Cerebellar nuclear complex (tissue), 1 donor: ENCODE measurements at places on chromosomes 1 and 21.

GRCh38 chr1:1397839-1398523 lies 1.2 kb downstream of the CCNL2 start:
- DNase-seq, result no peak

- no peak for DNase-seq
Measured at GRCh38 chr1:161728376-161729226, 7.3 kb downstream of the FCRLB start.

DNA sequence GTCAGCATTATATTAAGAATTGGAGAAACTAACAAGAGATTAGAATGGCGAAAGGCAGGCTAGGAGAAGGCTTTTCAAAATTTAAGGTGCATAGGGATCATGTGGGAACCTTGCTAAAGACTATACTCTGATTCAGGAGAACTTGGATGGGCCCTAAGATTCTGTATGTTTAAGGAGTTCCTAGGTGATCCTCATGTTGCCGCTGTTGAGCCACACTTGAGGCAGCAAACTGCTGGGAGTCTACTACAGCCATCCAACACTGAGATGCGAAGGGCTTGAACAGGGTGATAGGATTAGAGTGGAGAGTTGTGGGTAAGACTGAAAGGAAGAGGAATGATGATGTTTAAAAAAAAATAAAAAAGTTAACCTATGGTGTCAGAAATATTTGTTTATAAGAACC lies 1013.2 kb downstream of the MRPL39 start:
- DNase-seq, result no peak

DNA sequence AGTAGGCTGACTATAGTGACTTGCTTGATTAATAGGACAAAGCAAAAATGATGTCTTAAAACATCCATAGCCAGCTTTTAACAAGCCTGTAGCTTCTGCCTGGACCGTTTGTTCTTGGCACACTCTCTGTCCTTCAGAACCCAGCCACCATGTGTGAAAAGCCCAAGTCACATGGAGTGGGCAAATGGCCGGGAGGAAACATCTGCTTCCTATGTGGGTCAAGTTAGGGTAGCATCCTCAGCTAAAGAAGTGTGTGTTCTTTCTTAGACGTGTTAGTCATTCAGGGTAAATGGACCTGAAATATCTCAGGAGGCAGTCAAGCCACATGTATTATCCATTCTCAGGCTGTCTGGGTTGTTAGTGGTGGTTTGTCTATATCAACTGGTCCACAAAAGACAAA lies 23.4 kb downstream of the RD3 start:
- DNase-seq, result no peak

DNA sequence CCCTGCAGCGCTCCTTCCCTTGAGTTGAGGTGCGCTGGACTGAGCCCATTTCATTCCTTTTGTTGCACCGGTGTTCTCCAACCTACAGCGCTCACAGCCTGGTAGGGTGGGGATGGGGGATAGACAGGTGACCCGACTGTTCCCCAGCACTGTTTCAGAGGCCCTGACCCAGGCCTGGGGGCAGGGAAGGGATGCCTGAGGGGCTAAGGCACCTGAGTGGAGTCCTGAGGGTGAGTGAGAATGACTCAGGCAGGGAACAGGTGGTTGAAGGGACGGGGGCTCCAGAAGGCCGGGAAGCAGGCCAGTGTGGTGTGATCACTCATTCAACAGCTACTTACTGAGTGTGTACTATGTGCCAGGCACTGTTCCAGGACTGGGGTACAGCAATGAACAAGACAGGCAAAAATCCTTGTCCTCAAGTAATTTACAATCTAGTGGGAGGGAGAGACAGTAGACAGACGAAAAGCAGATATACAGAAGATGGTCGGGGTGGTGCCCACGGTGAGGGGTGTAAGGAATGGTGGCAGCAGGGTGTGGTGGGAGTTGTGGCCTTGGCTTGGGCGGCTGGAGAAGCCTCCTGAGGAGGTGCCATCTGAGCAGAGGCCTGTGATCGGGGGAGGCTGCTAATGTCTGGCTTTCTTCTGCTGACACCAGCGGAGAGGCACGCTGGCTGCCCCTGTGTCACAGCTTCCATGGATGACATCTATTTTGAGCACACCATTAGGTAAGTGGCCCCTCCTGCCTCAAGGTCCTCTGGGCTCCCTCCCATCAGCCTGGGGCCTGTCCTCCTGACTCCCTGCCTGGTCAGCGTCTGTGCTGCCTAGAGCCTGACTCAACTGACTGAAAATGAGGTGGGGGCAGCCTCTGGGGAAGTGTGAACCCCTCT lies 37.4 kb downstream of the ACOT11 start:
- no peak for DNase-seq

DNA sequence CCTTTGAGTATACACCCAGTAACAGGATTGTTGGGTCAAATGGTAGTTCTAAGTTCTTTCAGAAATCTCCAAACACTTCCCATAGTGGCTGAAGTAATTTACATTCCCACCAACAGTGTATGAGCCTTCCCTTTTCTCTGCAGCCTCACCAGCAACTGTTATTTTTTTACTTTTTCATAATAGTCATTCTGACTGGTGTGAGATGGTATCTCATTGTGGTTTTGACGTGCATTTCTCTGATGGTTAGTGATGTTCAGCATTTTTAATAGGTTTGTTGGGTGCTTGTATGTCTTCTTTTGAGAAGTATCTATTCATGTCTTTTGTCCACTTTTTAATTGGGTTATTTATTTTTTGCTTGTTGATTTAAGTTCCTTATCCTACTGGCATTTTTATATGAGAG lies 26.4 kb upstream of the LAMC1 start:
- DNase-seq, result no peak

GRCh38 chr21:35020436-35020835 lies 28.7 kb downstream of the RUNX1 start:
- DNase-seq, result no peak

GRCh38 chr1:12552951-12553921 lies 64.8 kb downstream of the DHRS3 start:
- DNase-seq, result no peak

DNA sequence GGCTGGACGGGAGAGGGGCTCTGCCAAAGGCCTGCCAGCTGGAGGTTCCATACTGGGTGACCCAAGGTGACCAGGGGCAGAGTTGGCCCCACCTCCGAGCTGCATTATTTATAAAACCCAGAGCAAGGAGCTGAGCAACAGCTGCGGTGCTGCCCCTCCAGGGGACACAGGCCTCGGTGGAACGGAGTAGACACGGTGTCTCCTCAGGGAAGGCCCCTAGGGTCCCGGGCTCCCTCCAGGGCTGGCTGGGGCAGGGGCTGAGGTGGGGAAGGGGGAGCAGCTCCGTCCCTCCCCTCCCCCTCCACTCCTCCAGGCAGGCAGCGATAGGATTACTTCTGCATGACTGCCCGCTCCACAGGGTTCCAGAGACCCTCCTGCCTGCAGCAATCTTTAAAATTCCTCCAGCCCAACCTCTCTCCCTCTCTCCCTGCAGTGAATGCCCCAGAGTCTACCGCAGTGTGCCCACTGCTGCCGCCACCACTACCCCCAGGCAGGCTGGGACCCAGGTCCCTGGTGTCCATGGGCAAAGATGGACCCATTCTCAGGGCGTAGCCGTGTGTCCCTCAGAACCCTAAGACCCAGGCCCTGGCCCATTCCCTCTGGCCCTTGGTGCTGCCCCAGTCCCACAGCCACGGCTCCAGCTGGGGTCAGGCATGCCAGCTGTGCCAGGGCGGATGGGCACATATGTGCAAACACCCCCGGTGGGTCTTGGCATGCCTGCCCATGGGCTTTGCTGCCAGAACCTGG lies 10.8 kb downstream of the AHDC1 start:
- no peak for DNase-seq

GRCh38 chr1:12472798-12473551 lies 145.0 kb downstream of the DHRS3 start:
- no peak for DNase-seq

DNA sequence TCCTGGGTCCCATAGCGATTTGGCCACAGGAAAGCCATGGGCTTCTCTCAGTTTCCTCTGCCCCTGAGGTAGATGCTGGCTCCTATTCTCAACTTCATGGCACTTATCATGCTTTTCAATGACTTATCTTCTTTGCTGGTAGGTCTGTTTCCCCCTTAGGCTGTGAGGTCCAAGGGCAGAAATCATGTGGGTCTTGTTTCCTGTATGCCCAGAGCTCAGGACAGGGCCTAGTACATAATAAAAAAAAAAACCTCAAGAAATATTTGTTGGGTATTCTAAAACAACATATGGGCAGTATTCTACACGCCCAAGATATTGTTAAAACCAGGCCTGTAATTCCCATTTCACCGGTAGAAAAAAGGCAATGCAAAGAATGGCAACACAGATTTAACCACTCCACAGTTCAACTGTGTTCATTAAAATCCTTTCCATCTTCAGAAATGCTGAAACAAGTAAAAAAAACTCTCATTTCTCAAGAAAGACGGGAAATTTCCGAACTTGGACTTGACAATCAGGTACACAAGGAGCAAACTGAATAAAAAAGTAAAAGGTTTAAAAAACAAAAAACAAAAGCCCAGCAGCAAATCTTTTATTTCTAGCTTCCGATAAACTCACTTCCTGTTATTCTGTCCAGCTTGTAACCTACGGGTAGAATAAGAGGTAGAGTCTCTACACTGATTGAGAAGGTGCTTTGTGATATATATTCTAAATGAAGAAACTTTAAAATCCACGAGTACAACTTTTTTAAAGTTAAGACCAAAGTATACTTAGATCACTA lies 6.3 kb upstream of the TDRD10 start:
- no peak for DNase-seq

- DNase-seq, result no peak
Measured at GRCh38 chr1:160883581-160884513, 1.1 kb downstream of the ITLN1 start.

DNA sequence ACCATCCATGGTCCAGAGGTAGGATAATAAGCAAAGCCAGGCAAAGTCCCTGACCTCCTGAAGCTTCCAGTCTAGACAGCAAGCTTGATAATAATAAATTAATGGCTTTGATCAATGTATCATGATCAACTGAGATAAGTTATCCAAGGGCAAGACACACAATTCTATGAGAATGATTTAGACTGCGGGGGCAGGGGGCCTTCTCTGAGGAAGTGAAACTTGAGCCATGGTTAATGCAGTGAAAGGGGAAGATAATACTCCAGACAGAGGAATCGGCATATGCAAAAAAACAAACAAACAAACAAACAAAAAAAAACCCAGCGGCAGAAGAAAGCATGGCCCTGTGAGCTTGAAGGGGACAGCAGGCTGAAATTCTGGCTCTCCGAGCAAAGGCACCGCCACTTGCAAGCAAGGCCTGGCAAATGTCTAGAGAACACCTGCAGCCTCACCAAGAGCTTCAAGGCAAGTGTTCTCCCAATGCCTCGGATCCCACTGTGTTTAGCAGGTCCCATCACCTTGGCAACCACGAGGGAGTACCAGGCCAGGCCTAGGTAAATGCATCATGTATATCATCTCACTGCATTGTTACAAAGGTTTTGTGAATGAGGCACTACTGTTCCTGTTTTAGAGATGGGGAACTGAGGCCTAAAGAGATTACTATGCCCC lies 24.9 kb downstream of the CSMD2 start:
- no peak for DNase-seq

- no peak for DNase-seq
Measured at GRCh38 chr1:168032029-168032428, 95.2 kb upstream of the MPC2 start.

DNA sequence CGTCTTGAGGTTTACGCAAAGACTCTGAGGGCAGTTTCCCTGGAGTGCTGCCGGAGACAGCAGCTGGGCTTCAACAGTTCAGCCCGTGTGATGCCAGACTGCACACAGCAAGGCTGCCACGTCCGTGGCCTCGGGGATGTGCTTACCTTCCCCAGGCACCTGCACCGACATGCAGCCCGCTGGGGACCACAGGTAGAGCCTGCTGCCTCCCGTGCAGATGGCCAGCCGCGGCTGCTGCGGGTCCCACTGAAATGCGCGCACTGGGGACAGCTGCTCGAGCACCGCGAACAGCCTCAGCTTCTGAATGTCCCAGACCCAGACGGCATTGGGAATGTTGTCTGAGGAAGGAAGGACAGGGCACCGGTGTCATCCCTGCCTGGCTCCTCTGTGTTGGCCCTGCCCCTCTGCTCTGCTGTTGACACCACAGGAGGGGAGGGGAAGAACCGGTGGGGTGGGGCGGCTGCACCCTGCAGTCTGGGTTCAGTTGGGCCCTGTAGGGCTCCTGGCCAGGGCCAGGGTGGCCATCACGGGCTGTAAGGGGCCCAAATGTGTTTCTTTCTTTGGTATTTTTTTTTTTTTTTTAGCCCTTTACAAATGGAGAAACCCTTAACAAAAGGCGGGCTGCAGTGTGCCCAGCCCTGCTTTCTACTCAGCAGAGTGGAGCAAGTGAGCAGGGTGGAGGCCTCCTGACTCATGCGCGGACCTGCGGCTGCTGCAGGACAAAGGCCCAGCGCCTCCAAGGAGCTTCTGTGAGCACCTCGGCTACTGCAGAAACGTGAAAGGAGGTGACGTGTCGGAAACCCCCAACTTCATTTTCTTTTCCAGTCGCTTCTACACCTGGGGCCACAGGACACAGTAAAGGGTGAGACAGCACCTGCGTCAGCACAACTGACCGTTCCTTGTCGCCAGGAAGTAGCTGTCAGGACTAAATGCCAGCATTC lies 6.8 kb downstream of the TPRG1L start:
- DNase-seq, result no peak

DNA sequence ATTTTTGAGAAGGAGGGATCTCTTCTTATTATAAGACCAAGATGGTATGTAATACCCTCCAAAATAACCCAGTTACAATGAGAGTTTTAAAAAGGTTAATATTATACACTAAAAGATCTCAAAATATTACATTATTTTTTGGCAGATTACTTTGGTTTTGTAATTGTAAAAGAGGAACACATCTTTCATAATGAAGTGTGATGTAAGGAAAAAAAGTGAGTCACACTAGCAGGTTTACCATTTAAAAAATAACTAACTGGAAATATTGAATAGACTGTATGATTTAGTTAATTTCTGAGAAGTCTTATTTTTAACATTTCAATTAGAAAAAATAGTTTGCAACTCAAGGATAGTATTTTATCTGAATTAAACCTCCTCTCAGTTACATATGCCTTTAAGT lies 1.1 kb downstream of the F5 start:
- DNase-seq, result no peak

GRCh38 chr1:212465311-212465710 lies 32.6 kb downstream of the NENF start:
- DNase-seq, result no peak

- DNase-seq, result no peak
Measured at GRCh38 chr1:204468206-204468605, 26.4 kb downstream of the PIK3C2B start.

GRCh38 chr1:234676103-234676594 lies 66.2 kb upstream of the IRF2BP2 start:
- peak; percentile 69 for DNase-seq

- no peak for DNase-seq
Measured at GRCh38 chr1:79040424-79041082, 34.0 kb upstream of the ADGRL4 start.

- DNase-seq, result no peak
Measured at GRCh38 chr1:238196516-238196915, 305.8 kb upstream of the ZP4 start.

GRCh38 chr1:59669752-59670312 lies 144.9 kb upstream of the HOOK1 start:
- DNase-seq, result no peak

DNA sequence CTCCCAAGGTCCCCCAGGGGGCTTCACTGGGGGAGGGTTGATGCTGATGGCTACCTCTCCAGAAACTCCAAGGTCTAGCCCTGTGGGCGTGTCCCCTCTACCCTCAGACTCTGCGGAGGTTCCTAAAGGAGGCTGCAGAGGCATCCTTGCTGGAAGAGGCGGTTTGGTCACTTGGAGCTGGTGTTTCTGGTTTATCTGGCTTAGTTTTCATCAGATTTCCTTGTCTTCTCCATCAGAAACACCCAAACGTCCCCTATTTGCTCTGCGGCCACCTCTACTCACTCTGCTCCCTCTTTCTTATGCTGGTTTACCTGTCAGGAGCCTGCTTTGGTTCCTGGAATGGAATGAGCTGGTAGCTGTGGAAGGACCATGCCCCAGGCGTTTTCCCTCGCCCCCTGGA lies 2.5 kb downstream of the PKP1 start:
- DNase-seq, result no peak
